ENCODE measurements at places on chromosomes 3 and 15.

DNA sequence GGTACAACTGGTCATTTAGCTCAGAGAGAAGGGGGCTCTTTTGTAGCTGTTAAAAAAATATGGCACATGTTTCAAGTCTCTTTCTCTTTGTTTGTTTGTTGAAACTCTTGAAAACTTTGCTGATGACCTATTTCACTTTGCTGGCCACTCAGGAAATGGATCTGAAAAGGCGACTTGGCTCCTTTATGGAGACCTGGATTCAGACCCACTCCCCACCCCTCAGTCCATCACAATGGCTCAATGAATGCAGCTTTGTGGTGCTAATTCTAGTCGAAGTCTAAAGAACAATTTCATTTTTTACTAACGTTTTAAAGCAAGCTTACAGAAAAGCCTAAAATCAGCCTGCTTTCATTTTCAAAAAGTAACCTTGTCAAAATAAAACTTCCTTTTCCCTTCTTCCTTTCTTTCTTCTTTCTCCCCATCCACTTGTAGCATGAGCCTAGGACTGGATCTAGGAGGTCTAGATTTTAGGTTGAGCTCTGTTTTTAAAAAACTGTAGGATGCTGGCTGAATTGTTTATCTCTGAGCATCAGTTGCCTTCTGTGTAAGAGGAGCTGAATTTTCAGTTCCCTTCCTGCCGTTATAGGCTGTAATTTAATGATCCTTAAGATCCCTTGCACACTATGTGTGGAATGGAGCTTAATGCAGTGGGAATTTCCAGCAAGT is 165.5 kb upstream of the FEZF2 start:
- no peak for DNase-seq

- DNase-seq = no peak
These were observed 119.9 kb downstream of the KLF13 start for GRCh38 chr15:31446546-31446945.

DNA sequence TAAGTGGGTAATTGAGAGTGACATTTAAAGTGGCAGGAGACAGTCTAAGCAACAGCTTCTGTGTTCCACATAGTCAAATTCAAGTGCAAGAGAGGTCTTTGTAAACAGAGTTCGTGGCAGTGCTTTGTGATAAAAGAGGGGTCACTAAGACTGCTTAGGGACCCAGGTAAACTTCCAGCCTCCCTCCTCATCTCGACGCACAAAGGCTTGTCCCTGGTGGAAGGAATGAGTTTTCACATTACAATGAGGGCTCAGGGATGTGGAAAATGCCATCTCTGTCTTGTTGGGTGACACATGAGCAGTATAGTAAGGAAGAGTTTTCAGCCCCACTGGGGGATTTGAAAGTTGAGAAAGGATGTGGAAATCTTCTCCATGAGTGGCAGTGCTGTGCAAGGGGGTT is 7.3 kb downstream of the GMNC start:
- DNase-seq = no peak

GRCh38 chr15:69414701-69415167 is 585 bp downstream of the KIF23 start:
- no peak for DNase-seq

DNA sequence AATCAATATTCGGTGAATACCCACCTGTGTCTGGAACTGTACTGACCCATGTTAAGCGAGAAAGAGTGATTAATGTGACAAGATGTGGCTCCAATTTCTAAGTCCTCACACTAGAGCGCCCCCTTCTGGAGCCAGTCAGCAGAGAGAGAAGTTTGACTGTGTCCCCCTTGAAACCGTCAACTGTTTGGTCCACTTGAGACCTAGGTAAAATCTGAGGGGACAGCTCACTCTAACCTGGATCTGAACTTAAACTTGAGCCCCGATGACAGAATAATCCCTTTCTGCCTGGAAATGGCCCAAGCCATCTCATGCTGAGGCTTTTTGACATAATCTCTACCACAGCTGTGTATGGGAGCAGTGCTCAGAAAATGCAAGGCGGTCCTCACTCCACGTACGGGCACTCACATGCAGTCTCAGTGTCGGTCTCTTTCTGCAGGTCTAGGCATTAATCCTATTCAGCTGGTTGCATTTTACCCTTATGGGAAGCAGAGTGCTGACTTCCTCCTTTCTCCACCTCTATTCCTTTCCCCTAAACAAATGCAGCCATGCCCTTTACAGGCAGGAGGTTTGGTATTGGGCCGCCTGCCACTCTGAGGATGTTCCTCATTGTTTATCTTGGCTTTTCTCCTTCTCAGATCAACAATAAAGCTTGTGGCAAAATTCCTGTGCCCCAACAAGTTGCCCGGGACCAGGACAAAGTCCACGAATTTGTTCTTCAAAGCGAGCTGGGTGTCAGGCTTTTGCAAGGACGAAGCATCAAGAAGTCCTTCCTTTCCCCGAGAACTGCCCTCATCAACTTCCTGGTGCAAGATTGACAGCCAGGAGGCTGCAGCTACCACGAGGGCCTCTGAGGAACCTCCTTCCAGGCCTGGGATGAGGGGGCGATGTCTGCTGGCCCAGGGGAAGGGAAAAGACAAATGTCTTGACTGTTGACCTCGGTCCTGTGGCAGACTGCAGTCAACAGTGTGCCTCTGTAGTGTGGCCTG is 47.5 kb upstream of the LIMD1 start:
- DNase-seq = no peak

DNA sequence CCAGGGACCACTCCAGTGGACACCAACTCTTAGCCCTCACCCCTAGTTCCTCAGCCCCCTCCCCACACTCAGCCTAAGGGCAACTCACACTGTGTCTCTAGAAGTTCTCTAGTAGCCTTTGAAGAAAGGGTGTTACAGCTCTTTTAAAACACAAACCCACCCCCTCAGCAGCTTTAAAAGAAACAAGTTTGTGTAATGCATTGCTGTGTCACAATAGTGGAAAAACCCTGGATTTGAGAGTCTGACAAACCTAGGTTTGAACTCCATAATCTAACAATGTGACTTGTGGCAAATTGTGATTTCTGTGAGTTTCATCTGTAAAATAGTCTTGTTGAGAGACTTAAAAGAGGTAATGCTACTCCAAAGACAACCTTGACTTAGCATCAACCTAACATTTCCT is 54.0 kb downstream of the PLCH1 start:
- DNase-seq = no peak

GRCh38 chr15:26231096-26231495 is 368.0 kb upstream of the ATP10A start:
- DNase-seq = no peak

- no peak for DNase-seq
These were observed 6.4 kb downstream of the STRA6 start for GRCh38 chr15:74196175-74196574.

- no peak for DNase-seq
These were observed 51.8 kb downstream of the CHST2 start for GRCh38 chr3:143171141-143171980.

GRCh38 chr3:96267577-96267976 is 546.8 kb upstream of the EPHA6 start:
- no peak for DNase-seq

DNA sequence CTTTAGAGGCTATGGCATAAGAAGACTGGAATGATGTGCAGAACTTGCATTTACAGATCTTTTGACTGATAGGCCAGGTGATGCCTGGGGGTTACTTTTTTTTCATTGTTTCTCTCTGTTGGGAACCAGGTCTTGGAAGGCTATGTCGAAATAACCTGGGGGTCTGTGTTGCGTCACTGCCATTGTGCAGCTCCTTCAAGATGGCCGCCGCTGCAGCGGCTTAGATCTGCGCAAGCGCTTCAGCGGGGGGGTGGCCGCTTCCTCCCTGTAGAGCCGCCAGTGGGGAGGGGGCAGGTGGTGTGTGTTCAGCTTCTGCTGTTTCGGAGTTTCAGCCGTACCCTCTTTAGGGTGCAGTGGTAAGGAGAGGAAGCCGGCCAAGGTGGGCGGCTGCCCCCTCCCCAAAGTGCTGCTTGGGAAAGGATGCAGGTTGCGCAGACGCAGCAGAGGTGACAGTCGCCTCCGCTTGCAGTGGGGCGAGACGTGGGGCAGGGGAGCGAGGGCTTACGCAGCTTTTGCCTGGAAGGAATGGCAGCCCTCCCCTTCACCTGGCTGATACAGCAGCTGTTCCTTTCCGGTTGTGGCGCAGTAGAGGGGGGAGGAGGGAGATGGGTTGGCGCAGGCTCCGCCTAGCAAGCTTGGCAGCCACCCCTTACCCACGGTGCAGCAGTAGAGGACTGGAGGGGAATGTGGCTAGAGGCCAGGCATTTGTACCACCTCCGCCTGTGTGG is 1.5 kb downstream of the SNRPN start:
- DNase-seq = peak; percentile 50

DNA sequence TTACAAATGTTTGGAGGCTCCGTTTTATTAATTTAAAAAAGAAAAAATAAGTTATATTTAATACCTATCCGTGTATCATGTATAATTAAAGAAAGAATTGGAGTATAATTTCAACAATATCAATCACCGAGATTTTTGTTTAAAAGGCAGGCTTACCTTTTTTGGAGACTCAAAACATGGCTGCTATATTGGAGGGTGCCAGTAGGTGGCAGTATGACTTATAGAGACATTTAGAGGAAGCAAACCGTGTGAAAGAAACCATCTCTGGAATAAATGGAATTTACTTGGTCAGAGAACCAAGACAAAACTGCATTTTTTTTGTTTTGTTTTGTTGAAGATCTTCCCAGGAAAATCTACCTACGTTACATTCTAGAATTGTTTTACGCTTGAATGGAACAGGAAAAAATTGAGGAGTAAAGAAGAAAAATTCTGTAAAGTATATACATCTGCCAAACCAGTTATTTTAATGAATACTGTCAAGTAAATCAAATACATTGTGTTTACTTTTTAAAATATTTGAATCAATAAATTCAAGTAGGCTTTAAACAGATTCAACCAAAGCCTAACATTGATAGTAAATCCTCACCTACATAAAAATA is 802.6 kb upstream of the ALCAM start:
- peak; percentile 6 for DNase-seq

- DNase-seq = no peak
These were observed 429.3 kb downstream of the GRM7 start for GRCh38 chr3:7290077-7290825.

DNA sequence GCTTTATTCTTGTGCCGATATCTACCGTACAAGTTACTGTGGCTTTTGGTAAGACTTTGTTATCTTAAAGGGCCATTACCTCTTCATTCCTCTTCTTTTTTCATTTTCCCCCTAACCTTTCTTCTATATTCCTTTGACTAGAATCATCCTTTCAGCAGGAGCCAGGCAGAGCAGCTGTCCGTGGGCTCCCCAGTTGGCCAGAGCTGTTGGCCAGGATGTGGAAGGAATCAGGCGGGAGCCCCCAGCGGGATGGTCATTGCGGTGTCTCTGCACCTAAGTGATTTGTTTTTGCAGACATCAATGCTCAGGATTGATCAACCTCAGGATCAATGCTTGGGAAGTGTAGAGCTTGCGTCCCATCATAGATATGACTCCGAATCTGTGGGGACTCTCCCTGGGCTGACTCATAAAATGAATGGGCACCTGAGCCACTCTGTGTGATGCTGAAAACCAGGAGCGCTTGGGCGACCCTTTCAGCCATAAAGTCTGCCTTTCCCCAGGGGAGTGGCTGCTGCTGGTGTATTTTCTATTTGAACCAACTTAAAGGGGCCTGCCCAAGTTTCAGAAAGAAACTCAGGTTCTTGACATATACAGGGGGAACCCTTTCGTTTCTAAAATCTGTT is 21.7 kb downstream of the APBA2 start:
- no peak for DNase-seq

- DNase-seq = no peak
These were observed 23.9 kb upstream of the CDCP1 start for GRCh38 chr3:45170096-45170495.

DNA sequence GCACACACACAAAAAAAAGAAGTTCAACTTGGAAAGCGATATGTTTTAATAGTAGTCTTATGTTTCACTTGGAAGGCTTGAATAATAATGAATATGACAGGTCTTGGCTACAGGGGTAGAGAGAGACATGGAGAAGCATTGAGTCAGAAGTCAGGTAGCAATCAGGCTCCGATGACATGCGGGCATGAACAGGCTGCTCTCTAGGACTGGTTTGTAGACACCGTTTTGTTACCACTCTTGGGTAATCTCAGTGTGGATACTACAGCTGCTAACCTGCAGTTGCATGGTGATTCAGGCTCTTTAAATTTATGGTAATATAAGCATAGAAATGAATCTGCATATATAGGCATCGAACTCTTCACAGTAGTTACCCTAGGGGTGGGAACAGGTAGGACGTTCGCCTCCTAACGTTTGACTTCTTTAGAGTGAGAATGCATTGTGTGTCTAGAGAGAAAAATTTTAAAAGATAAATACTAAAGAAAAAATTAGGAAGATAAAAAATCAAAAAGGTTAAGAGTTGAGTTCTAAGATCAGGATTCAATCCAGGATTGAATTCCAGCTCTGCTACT is 241.6 kb upstream of the KBTBD8 start:
- DNase-seq = no peak

GRCh38 chr3:189363590-189364255 is 192.0 kb downstream of the TPRG1 start:
- no peak for DNase-seq

- no peak for DNase-seq
These were observed 171.2 kb downstream of the ADAMTS17 start for GRCh38 chr15:100170291-100171210.

GRCh38 chr15:96549136-96549535 is 218.6 kb downstream of the NR2F2 start:
- DNase-seq = no peak

- no peak for DNase-seq
These were observed 27.3 kb upstream of the SPRED1 start for GRCh38 chr15:38225381-38225780.

DNA sequence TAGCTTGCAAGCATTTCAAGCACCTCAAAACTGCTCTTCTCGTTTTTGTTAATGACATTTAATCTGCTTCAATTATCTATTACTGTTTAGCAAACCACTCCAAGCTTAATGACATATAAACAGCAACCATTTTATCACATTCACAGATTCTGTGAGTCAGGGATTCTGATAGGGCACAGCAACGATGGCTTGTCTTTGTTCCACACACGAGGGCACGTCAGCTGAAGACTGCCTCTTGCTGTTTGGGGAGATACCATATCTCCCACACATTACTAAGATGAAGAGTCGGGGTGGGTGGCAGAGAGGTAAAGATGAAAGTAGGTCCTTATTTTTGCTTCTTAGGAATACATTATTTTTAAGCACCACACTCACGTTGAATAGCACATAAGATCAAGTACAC is 19.3 kb downstream of the CPOX start:
- DNase-seq = no peak

GRCh38 chr3:181486141-181486885 is 225.4 kb upstream of the SOX2 start:
- DNase-seq = no peak

DNA sequence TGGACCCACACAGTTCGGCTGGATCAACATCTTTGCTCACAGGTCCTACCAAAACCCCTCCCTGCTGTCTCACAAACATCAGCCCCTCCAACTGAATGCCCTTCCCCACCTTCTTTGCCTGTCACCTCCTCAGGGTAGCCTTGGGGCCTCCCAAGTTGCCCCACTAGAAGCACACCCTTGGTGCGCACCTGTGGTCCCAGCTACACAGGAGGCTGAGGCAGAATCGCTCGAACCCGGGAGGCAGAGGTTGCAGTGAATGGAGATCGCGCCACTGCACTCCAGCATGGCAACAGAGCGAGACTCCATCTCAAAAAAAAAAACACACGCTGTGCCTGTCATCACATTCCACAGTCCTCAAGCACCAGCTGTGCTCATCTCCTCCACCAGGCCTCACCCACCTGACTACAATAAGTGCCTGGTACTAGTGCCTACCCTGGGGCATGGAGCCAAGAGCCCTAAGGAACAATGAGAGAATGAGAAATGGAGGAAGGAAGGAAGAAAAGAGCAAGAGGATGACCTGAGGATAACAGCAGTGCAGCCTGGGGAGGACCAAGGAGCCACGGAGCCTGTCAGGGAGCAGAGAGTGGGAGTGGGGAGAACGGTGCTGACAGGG is 26.0 kb downstream of the RPN1 start:
- no peak for DNase-seq
